ENCODE measurements at places on chromosomes 6 and 20.

DNA sequence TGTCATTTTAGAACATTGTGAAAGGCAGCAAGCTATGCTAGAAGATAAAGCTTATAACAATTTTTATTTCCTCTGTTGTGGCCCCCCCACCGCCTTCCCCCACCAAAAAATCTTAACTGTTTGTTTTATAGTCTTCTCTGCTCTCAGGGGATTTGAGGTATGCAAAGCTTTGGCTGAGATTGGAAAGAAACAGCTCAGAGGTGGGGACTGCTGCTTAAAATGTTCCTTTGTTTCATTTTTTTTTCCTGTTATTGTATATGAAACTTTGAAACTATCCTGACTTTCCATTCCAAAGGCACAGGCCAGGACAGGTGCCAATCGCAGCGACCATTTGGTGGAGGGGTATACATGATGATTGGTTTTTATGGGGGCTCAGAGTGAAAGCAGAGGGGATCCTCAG, 114.7 kb upstream of the PHACTR1 start:
- no peak for DNase-seq

GRCh38 chr6:138229072-138229471, 10.8 kb upstream of the PBOV1 start:
- DNase-seq = no peak

- no peak for DNase-seq
These were observed 16.8 kb upstream of the ARMC12 start for GRCh38 chr6:35719830-35720733.

DNA sequence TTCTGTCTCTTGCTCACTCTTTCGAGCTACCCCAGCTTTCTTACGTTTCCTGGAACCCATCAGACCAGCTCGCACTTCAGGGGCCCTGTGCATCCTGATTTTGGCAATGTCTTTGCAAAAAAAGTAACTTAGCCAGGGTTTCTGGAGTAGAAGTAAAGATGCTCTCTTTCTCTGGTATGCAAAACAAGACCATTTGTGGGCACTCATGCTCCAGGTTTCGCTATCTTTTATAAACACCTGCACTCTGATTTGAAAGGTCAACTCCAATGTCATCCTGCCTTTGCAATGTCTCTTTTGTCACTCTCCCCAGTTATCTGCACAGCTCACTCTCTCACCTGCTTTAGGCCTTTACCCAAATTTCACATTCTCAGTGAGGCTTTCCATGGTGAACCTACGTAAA, 869.1 kb downstream of the QKI start:
- DNase-seq = no peak

GRCh38 chr20:51036226-51036625, 13.3 kb upstream of the KCNG1 start:
- DNase-seq = no peak

DNA sequence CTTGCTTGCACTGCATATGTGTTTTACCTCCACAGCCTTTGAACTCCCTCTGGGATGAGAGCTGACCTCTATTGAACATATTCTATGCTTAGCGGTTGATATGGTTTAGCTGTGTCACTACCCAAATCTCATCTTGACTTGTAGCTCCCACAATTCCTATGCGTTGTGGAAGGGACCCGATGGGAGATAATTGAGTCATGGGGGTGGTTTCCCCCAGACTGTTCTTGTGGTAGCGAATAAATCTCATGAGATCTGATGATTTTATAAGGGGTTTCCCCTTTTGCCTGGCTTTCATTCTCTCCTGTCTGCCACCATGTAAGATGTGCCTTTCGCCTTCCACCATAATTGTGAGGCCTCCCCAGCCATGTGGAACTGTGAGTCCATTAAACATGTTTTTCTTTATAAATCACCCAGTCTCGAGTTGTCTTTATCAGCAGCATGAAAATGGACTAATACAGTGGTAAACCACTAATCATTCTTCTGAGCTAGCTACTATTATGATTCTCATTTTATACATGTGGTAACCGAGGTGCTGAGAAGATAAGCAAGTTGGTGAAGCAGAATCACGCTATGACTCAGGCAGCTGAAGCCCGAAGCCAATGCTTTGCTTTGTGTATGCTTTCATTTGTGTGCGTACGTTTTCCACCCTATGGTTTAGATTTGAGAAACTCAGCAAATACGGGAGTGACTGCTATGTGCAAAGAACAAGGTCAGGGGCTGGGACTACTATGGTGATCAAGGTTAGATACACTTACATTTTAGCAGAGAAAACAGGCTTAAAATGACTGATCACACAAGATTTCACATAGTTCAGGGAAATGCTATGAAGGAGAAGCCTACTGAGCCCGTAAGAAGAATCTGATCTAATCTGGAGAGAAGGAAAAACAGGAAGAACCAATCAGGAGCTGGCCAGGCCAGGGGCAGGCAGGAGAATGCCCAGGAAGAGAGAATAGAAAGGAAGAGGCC, 363.5 kb downstream of the ESR1 start:
- no peak for DNase-seq

DNA sequence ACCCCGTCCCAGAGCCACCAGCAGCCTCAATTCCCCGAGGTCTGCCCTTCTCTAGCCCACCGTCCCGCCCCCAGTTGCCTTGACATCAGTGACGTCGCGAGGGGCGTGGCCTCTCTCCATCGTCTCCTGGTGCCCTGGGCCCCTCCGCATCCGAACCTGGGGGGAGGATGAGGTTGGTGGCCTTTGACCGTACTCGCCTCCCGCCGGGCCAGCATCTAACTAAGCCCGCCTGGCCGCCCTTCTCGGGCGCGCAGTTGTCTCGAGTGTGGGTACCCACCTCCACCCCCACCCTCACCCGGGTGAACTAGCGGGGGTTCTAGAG, 5.5 kb upstream of the ARMC12 start:
- DNase-seq = peak; percentile 75

DNA sequence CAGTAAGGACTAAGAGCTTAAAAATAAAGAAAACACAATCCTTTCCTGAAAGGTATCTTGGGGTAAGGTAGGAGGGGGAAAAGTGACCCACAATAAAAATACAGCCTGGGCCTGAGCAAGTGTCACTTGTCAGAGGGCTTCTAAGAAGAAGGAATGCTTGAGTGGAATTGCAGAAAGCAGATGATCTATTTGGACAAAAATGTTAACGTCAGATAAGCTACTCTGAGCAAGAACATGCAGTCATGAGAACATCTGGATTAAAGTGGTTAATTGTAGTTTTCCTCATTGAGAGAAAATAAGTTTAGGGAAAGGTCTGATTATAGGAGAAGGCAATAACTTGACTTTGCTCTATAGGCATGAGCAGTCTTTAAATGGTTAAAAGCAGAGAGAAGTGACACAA, 581.9 kb downstream of the HTR1B start:
- no peak for DNase-seq

DNA sequence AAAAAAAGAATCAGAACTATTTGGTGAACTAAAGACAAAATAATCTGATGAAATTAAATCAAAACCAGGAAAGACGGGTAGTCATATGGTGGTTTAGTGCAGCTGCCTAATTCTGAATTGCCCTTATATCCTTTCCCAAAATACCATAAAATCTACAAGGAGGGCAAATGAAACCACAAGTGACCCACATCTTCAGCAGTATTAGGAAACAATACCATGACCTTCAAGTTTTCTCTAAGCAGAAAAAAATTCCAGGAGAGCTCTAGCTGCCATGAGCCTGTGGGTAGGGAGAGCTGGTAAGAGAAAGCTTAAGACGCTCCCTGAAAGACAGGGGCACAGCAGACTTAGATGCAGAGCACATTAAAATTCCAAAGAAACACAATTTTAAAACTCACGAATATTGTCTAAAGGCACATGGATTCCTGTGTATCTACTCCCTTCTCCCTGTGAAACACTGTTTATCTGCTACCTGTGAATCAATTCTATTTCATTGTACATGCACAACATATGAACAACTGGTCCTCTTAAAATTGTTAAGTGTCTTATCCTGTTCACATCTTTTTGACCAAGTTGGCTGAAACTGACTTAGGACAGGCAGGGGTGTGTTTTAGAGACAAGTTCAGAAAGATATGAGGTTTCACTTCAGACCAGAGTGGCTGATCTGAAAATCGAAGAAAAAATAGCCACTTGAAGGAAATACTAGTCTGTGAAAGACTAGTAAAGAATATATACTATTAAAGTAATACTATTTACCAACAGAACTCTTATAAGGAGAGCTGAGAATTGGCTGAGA, 153.6 kb upstream of the SHLD1 start:
- DNase-seq = no peak

GRCh38 chr6:154981079-154981870, 13.8 kb upstream of the TIAM2 start:
- no peak for DNase-seq

DNA sequence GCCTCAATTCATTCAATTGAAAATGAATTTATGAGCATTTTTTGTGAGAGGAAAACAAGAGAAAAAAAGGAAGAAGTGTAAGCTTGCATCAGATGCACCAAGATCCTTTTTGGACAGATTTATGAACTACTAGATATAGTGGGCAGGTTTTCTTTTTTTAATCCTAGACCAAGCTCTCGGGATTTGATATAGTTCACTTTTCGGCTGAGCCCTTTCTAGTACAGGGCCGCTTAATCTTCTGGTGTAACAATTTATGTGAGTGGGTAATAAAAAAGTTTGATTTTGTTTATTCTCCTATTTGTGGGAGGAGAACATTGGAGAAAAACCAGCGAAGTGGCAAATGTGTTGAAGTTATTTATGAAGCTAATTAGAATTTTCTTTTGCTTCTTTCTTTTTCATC, 538.0 kb downstream of the UTRN start:
- no peak for DNase-seq

GRCh38 chr20:59386809-59387208, 86.4 kb downstream of the EDN3 start:
- no peak for DNase-seq

- no peak for DNase-seq
These were observed 16.2 kb downstream of the FOXA2 start for GRCh38 chr20:22567944-22568871.

DNA sequence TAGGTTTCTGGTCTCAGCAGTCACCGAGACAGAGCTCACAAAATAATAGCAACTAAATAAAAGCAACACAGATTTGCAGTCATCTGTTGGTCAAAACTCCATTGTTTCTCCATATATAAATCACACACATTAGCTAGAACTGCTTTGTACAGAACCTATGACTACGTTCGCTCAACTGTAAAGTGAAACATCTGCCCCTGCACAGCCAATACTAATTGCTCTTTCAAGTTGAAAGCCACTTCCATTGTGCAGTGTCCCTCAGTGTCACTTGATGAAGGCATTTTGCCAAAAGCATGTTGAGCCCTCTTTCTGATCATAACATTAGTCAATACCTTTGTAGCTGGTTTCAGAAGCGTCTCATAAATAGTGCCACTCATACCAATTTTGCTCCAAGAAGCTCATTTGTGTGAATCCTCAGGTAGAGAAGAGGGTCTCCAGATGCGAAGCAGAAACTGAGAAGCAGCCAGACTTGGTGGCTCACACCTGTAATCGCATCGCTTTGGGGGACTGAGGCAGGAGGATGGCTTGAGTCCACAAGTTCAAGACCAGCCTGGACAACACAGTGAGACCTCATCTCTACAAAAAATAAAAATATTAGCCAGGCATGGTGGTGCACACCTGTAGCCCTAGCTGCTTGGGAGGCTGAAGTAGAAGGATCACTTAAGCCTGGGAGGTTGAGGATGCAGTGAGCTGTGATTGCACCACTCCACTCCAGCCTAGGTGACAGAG, 68.9 kb downstream of the PERP start:
- no peak for DNase-seq

- DNase-seq = no peak
These were observed 86.6 kb downstream of the CD40 start for GRCh38 chr20:46204594-46205186.

GRCh38 chr6:12605888-12606345, 110.7 kb upstream of the PHACTR1 start:
- DNase-seq = no peak

- DNase-seq = no peak
These were observed 32.8 kb downstream of the SNX5 start for GRCh38 chr20:17935761-17936160.

DNA sequence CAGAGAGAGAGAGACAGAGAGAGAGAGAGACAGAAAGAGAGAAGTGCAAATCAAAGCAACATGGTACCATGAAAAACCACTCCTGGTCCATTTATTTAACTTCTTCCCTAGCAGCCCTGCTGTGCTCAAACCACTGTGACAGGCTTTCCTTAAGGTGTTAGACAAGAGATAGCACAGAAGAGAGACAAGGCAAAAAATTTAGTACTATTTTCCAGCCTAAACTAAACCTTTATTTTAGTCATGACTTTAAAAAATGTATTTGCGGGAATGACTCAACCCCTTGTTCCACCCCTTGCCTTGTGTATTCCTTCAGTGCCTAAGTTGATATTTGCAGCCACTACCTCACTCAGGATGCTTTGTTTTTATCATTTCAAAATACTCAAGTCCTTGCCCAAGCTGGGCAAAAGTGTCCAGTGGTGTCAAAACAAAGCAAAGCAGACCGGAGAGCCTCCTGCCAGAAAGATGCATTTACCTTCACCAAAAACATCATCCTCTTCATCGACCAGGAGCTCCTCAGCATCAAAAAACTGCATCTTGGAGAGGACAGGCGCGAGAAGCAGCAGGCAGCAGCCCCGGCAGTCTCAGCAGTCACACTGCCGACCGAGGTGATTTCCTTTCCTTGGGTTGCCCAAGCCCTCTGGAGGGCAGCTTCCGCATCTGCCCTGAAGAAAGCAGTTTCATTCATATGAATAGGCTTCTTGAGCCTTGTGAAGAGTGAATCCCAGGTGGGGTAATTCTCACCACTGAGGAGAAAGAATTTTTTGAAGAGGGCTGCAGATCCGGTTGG, at the start of gene RIPOR2:
RIPOR2 (minus strand) TSS at position 595 of the 787 bp plus-strand sequence; CDS start at position 533, 62 bp downstream.
- no peak for DNase-seq

DNA sequence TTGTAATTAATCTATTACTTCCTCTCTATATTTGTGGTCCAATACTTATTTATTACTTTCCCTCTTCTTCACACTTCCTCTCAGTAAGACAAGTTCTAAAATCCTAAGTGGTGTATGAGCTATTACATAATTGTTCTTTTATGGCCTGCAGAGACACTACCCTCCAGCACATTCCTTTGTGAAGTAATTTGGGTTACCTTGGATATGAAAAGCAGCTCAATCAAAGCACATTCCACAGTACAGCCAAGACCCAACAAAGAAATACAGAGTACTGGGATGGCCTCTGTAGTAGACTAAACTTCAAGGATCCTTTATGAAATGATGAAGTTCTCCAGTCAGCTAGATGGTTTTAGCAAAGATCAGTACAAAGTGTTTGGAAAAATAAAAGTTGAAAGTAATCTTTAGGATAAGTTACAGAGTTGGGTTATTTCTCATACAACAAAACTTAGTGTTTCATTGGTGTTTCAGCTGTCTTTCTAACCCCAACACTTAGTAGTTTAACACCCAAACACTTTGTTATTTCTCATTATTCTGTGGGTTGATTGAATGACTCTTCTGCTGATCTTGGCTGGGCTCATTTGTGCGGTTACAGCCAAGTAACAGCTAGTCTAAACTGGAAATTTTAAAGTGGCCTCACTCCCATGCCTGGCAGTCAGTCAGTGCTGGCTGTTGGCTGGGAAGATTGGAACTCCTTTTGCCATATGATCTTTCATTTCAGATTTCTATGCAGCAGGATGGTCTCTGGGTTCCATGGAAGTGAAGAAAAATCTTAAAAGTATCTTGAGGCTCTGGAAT, 161.5 kb upstream of the POU3F2 start:
- DNase-seq = no peak

Data from stimulated activated CD4-positive, alpha-beta T cell treated with anti-CD3 and anti-CD28 coated beads, Interleukin-1b, Interleukin-23, amount 100 ng/mL, for 1 hour (primary cell).